Sigmoid colon (tissue), 7 donors: ENCODE measurements at places on chromosomes 5 and 9. TPM values are rescaled to one million over a fixed set of nuclear protein-coding genes. Genes with fewer than 3 reads are reported as not detected.
A peak's percentile ranks its signal among the peaks of the same experiment; 100 is the strongest.

Gene PCDHA1
- not detected for total RNA-seq

Gene PPP3R2
- not detected for total RNA-seq

DNA sequence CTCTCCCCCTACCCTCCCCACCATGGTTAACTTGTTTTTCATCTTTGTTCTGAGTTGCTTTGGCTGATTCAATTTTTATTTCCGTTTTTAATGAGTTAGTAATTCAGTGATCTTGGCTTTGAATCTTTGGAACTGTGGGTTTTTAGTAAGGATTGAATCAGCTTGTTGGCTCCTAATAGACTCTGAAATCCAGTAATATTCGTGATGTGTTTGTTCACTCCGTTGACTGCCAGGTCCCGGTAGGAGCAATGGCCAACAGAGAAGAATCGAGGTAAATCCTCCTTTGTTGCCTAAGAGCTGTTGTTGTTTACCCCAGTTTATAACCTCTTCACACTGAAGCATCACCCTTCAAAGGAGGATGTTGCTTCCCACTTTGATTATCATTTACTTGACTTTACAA lies 92.7 kb downstream of the PCSK1 start:
- no peaks in the 10 kb centered on the region for H3K36me3 ChIP-seq
- H3K27me3 ChIP-seq = no peaks in the 10 kb centered on the region
- no peak overlapping the region for H3K4me3 ChIP-seq

GRCh38 chr9:99140685-99141314 lies 35.9 kb downstream of the TGFBR1 start:
- peak; percentile 78 for DNase-seq
- no peaks in the 10 kb centered on the region for H3K27me3 ChIP-seq
- H3K36me3 ChIP-seq = peaks cover 18% of the 10 kb centered on the region
- H3K27ac ChIP-seq = peak overlapping the region; percentile 9
- no peaks in the 10 kb centered on the region for H3K4me1 ChIP-seq

- no peak overlapping the region for H3K27ac ChIP-seq
- H3K4me3 ChIP-seq = no peak overlapping the region
- H3K4me1 ChIP-seq = no peaks in the 10 kb centered on the region
- no peaks in the 10 kb centered on the region for H3K27me3 ChIP-seq
- H3K36me3 ChIP-seq = no peaks in the 10 kb centered on the region
- DNase-seq = no peak
These were observed 77.4 kb downstream of the SEC61B start for GRCh38 chr9:99299211-99300102.

DNA sequence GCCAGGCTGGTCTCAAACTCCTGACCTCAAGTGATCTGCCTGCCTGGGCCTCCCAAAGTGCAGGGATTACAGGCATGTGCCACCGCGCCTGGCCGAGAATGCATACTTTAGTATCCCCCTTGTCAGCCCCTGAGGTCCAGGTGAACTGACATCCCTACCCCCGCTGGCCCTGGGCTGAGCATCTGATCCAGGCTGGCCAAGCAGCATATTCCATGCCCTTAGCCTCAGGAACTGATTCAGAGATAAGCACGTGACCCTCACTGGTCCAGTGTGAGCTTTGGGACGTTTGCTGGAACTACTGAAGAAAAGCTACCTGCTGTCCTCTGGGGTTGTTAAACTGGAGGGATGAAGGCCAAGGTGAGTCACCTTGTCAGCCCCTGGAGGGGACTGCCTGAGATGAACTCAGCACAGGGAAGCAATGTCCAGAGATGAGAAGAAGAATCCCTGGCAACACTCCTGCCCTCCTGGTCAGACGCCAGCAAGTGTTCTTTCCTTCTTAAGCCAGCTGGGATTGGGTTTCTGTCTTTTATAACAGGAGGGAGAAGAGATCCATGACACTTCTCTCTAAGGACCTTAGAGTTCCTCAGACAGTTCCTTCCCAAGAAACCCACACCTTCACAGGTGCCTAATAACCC lies 59.1 kb upstream of the FBXW11 start:
- no peaks in the 10 kb centered on the region for H3K27me3 ChIP-seq
- no peak for DNase-seq
- peaks cover 10% of the 10 kb centered on the region for H3K36me3 ChIP-seq
